ENCODE measurements at places on chromosomes 13 and 19.

DNA sequence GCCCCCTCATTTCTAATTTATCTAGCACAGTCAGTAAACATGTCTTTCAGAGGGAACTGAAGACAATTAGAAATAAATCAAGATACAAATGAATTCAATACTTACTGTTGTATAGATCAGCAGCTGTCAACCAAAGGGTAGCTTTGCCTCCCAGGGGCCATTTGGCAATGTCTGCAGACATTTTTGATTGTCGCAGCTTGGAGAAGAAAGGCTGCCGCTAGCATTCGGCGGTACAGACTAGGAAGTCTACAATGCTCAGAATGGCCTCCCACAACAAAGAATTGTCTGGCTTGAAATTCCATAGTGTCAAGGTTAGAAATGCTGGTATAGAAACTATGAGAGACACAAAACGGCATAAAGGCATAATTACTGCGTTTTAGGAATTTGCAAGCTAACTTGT, 91.6 kb downstream of the RGCC start:
- no peak for DNase-seq

- no peak for DNase-seq
Observed at GRCh38 chr13:84118839-84119409, 236.7 kb upstream of the SLITRK1 start.

DNA sequence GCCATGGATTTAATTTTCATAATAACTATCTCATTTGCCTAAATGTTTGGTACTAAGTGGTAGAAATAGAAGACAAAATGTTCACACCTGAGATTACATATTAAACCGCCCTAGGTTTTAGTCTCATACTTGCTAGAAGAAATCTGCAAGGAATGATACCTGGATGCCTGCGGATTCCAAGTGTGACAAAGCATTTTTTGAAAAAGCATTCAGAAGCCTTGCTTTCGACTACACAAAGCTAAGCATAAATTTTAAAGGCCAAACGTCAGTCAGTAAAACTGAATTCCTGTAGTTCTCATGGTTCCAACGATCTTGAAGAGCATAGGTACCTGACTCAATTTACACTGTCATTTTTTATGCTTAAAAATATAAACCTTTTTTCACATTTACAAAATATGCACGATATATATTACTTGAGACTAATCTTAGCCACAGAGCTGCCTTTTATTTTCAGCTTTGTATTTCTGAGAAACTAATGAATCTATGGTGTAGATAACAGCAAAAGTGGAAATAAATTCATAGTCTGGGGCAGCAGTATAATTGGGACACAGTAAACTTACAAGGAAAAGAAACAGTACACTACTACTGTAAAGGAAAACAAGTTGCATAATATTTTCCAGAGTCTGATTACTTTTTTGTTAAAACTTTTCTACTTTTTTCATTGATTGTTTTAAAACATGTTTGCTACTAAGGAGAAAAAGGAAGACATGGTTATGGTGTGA, 1.2 kb upstream of the LRRC63 start:
- no peak for DNase-seq

DNA sequence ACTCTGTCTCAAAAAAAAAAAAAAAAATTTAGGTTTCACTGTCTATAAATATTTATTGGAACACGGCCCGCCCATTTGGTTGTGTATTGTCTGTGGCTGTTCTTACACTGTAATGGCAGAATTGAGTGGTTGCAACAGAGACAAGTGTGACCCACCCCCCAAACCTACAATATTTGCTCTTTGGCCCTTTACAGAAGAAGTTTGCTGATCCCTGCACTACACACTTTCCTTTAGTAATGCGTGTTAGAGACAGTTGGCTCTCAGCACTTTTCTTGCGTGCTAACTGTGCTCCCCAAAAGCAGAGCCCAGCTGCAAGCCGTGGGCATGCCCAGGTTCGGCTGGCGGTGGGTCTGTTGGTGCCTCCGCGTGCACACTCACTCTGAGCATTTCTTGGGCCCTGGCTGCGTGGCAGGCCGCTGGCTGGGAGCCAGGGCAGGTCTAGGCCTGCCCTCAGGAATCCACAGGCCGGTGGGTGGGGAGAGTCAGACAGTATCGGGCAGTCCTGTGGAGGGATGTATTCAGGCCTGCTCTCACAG, 72.6 kb downstream of the SIPA1L3 start:
- DNase-seq: no peak

DNA sequence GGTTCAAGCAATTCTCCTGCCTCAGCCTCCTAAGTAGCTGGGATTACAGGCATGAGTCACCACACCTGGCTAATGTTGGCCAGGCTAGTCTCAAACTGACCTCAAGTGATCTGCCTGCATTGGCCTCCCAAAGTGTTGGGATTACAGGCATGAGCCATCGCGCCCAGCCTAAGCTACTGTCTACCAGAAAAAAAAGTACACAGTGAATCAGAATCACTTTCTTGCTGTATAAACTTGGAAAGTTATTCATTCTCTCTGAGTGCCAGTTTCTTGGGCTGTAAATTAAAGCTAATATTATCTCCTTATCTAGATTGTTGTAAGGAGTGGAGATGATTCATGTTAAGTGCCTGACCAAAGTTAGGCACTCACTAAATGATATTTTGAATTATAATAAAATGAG, 242.8 kb downstream of the ENOX1 start:
- no peak for DNase-seq

DNA sequence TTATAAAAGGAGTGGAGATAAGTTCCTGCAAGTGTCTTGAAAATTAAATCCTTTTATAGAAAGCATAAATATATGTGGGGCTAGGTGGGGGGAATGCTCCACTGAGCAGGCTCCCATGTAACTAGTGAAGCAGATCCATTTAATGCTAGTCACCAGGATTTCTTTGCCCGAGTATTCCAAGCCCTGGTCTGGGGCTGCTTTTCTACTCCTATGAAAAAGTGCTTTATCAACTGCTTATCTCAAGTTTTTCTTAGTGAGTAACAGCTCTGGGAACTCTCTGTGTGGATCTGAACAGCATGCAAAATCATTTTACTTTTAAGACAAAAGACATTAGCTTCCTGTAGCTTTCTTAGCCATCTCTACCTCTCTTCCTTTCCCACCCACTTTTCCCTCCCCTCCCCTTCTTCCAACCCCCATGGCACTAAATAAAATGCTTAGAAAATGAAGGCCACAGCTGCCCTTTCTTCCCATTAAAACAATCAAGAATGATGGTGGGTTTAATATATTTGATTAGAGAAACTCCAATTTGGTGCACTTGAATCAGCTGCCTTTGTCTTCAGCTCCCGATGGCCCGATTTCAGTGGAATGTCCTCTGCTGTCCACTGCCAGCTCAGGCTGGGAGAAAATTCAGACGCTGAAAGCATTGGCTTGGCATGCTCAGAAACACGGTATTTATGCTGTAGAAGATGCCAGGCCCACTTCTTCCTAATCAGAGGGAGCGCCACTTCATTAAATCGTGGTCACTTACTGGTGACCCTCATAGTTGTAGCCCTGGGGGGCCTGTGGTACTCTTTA, 475.1 kb downstream of the FOXO1 start:
- no peak for DNase-seq

- DNase-seq: no peak
Observed at GRCh38 chr19:33225458-33225926, at the start of gene SLC7A10. TSS of gene SLC7A10 (minus strand) at chr19:33225850. CDS start at chr19:33225703, 147 bp downstream.

Measured in D341Med (cell line).